ENCODE measurements at places on chromosomes 12 and 14.
A peak's percentile ranks its signal among the peaks of the same experiment; 100 is the strongest.

DNA sequence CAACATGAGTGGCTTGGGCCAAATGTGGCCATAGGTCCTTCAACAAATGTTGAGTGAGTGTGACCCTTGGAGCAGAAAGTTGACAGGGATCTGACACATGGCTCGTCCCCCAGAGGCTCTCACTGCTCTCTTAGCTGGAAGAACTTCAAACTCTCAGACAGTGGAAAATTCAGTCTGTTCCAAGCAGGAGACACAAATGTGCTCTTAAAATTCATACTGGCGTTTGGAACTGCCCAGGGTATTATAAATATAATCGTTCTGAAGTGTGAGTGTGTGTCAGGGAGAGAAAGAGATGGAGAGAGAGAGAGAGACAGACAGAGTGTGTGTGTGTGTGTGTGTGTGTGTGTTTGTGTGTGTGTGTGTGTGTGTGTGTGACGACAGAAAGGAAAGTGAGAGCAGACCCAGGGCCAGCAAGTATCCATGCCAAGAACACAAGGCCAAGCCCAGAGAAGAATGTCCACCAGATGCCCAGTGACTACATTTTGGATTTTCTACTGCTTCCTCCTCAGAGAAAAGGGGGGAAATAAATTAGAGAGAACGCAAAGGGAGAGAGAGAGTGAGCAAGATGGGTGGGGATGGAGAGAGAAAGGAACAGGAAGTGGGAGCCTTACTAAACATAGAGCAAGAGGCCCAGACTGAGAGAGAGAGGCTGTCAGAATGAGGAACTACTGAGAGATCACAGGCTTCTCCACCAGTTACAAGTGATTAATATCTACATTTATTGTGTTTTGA, 193.6 kb upstream of the NUDT4 start:
- H3K4me3 ChIP-seq: no peak overlapping the region
- H3K27me3 ChIP-seq: no peaks in the 10 kb centered on the region
- no peaks in the 10 kb centered on the region for H3K36me3 ChIP-seq
- no peak for DNase-seq

DNA sequence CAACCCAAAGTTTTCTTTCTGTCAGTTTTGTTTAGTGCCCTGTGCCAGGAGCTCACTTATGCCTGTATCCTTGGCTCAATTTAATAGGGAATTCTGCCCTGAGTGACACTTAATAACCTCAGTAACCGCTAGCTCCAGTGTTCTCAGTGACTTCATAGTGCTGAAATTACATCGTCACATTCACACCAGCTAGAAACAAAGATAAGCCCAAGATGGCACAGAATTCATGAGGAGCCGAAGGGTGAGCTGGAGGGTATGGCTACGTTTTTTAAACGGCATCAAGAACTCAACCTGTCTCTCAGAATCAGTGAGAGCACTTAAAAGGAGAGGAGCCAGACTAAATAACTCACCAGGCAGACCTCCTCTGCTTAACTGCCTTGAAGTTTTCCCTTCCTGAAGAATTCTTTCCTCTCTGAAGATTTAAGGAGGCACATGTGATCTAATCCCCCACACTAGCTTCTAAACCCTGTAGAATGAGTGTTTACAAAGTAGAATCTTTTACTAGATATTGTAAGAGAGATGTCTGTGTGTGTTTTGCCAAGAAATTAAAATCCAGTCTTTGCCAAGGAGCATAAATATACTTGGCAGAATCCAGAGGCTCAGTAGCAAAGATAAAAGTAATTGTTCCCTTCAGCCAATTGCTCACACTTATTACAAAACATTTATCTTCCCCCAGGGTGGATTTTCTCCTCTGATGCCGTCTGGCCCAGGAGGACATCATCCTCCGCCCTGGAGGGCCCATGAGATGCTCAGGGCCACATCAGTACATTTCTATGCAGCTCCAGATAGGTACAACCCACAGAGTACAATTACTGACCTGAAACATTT, 37.3 kb downstream of the PTGER2 start:
- H3K27ac ChIP-seq: peak overlapping the region; percentile 35
- H3K36me3 ChIP-seq: no peaks in the 10 kb centered on the region
- no peaks in the 10 kb centered on the region for H3K4me1 ChIP-seq
- H3K27me3 ChIP-seq: no peaks in the 10 kb centered on the region

DNA sequence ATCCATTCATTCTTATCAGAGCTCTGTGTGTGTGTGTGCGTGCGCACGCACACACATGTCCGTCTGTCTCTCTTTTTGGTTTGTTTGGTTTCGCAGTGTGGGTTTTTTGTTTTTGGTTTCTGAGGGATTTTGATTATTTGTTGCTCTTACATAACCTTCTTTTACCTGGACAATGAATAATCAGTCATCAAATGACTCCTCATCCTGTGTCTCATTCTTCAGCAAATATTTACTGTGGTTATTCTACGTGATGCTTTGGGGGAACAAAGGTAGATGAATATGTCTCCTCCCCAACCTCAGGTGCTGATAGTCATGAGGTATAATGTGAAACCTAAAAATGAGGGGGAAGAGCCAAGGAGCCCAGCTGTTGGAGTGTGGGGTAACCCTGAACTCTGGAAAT, 92.4 kb downstream of the SAMD4A start:
- peaks cover 2% of the 10 kb centered on the region for H3K4me1 ChIP-seq
- H3K4me3 ChIP-seq: no peak overlapping the region
- no peaks in the 10 kb centered on the region for H3K27me3 ChIP-seq
- H3K27ac ChIP-seq: no peak overlapping the region
- DNase-seq: no peak
- no peaks in the 10 kb centered on the region for H3K36me3 ChIP-seq

- no peak for DNase-seq
- no peaks in the 10 kb centered on the region for H3K27me3 ChIP-seq
- H3K4me3 ChIP-seq: no peak overlapping the region
- no peaks in the 10 kb centered on the region for H3K4me1 ChIP-seq
- H3K27ac ChIP-seq: no peak overlapping the region
Observed at GRCh38 chr14:64440494-64440893, 24.8 kb upstream of the AKAP5 start.

- H3K4me3 ChIP-seq: no peak overlapping the region
- H3K4me1 ChIP-seq: no peaks in the 10 kb centered on the region
- H3K36me3 ChIP-seq: no peaks in the 10 kb centered on the region
- no peaks in the 10 kb centered on the region for H3K27me3 ChIP-seq
- H3K27ac ChIP-seq: no peak overlapping the region
Observed at GRCh38 chr12:44246482-44247105, 410.7 kb downstream of the TMEM117 start.
